ENCODE measurements at places on chromosomes 2 and 18.

- ATAC-seq: no peak
Observed at GRCh38 chr18:35029770-35030169, 11.4 kb upstream of the MAPRE2 start.

DNA sequence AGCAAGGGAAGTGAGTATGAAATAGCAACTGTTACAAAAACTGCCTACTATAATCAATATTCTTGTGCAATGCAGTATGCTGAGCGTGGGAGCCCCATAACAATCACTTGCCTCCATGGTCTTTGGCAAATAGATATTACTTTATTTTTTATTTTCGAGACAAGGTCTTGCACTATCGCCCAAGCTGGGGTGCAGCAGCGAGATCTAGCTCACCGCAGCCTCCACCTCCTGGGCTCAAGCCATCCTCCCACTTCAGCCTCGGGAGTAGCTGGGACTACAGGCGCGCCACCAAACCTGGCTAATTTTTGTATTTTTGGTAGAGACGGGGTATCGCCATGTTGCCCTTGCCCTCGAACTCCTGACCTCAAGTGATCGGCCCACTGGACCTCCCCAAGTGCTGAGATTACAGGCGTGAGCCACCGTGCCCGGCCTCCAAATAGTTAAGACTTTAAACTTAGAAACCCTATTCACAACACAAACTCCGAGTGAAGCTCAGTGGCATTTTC is 1.2 kb upstream of the CCNT2 start:
- no peak for ATAC-seq

GRCh38 chr2:211376410-211376809 is 820.0 kb downstream of the CPS1 start:
- ATAC-seq: no peak

GRCh38 chr2:37526323-37526722 is 145.1 kb downstream of the CDC42EP3 start:
- ATAC-seq: no peak

- ATAC-seq: no peak
Observed at GRCh38 chr2:18719978-18720775, 130.8 kb upstream of the NT5C1B start.

DNA sequence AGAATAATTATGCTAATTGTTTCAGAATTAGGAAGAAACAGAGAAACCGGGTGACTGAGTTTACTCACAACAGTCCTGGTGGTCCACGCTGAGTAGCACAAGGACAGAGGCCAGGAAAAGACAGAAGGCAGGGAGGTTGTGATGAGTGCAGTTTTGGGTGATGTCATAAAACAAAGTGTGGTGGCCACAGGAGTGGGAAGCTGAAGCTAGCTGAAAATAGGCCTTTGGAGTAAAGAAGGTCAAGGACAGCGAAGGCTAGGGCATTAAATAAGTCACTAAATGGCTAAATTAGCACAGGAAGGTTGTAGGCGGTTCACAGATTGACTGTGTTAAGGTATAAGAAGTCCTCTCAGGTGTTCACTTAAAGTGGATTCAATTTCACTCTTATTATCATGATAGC is 120.9 kb upstream of the TTN start:
- no peak for ATAC-seq

All from esophagus mucosa (tissue), 1 donor.